ENCODE measurements at places on chromosomes 6 and 20.

DNA sequence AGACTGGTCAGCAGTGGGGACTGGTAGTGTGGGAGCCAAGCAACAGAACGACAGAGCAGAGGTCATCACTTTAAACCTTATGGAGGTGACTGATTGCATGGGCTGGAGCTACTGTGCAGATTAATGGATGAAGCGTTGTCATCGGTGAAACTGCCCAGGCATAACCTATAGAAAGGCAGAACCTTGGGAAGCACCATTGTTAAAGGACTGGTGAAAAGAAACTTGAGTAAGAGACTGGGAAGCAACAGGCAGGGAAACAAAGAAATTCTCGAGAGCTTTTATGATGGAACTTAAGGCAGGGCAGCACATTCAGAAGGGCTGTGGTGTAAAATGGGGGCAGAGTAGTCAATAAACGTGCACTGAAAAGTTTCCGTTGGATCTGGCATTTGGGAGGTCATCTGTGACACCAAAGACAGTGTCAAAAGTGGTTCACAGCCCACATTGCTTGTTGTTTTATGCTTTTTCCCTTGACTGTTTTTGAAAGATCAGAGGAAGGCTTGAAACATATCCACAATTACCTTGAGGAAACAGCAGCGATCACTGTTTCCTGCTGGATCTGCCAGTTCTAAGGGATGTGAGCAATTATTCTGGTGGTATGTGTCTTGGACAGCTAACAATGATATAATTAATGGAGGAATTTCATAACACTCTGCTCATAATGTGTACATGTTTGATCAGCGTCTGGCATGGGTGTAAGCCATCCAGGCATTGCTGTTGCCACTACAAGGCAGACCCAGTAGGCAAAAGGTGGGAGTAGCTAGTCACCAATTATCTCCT lies 62.7 kb downstream of the LRRC1 start:
- no peak for DNase-seq

GRCh38 chr6:52399511-52400312 lies 20.4 kb upstream of the EFHC1 start:
- peak; percentile 61 for DNase-seq

DNA sequence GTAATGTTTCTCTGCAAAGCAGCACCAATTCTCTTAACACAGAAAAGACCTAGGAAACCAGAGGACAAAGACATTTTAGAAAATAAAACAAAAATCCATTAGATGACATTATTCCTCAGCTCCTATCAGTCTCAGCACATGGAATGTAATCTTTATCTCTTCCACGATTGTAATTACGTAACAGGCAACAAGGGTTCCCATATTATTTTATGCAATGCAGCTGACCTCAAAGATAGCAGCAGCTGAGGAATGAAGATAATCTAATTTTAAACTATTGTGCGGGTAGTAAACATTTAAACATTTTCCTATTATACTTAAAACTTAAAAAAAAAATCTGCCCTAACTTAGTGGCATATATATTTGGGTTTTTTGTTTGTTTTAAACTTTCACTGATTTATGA lies 33.0 kb upstream of the PTCHD4 start:
- DNase-seq, result no peak

DNA sequence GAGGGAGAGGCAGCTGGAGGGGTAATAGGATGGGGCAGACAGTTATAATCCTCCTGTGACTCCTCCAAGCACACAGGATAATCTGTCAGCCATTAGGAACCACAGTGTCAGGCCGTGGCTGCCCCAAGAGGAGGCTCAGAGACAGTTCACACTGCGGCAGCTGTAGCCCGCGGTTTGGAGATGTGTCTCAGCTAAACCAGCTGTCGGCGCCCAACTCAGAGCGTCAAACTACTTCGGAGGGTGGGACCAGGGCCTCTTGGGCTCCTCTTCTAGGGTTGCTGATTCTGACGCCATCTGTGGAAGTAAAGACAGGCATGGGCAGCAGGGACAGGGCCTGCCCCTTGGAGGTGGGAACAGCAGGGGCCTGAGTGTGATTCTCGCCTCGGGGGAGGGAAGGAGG lies 309.8 kb downstream of the CDC5L start:
- no peak for DNase-seq

- DNase-seq, result no peak
These were observed 15.4 kb downstream of the ZSCAN12 start for GRCh38 chr6:28384143-28384533.

DNA sequence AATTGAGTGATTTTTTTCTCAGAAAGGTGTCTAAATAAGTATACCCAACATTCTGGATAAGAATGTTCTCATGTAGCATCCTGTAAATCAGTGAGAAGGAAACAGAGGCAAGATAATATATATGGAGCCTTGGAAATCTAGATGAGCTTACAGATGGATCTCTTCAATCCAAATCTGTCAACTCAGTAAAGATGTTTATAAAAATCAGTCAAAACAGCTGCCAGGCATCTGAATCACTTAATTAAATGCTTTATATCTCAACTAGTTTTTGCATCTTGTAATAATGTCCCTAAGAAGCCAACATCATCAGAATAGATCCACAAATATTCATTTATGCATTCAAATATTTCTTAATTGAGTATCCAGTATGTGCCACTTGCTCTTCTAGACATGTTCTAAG lies 300.2 kb downstream of the KHDC1L start:
- no peak for DNase-seq

GRCh38 chr6:160031442-160031841 lies 62.6 kb downstream of the IGF2R start:
- no peak for DNase-seq

DNA sequence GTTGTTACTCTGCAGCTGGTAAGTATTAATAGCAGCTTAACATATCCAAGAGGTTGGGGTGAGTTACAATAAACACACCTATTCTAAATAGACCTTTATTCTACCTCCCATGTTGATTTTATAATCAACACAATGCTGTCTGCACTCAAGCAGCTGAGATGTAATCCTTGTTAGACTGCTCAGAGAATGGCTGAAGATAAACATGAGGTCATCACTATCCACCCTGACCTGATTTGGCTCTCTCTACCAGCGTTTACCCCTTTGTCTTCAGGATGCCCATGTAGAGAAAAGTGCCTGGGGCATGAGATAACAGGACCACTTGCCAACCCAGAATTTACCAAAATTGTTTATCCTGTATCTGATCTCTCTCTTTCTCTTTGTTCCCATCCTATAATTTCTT lies 220.7 kb upstream of the DEFB112 start:
- DNase-seq, result no peak

GRCh38 chr6:170006900-170007467 lies 255.6 kb downstream of the ERMARD start:
- no peak for DNase-seq

GRCh38 chr6:153787341-153787606 lies 251.8 kb upstream of the OPRM1 start:
- DNase-seq, result no peak

DNA sequence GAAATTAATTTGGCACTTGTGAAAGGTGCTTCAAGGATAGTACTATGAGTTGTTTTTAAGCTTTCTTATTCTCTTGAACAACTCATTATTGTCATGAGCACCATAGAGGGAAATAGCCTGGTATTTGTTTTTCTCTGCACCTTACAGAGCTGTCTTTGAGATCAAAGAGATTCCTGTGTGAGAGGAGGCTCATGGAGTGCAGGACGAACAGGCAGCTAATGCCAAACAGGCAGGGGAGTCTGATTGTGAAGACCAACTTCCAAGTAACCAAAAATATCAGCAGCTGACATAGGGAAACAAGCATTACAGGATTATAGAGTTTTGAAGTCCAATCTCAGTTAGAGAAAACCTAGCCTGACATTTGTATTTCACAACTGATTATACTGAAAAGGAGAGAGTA lies 110.6 kb upstream of the TENT5A start:
- no peak for DNase-seq

DNA sequence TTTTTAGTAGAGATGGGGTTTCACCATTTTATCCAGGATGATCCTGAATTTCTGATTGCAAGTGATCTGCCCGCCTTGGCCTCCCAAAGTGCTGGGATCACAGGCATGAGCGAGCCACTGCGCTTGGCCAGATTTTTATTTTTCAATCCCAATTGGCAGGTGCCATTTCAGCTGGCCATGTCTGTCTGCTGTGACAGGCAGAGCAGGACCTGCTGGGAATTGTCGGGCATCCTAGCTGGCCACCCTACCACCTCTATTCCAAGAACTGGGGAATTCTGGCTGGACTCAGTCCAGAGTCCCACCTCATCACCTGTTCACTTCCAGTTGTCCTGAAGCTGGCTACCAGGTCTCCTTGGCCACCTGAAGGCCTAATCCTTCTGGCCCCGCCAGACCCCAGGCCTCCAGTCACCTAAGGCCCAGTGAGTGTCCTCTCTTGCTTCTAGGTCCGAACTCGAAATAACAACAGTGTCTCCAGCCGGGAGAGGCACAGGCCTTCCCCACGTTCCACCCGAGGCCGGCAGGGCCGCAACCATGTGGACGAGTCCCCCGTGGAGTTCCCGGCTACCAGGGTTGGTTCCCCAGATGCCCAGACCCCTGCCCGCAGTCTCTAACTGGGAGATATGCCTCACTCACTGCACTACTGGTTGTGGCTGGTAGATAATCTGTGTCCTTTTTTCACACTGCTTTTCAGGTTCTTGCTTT lies 24.0 kb downstream of the DNMT3B start:
- DNase-seq, result no peak

- no peak for DNase-seq
These were observed 179.4 kb downstream of the ERMARD start for GRCh38 chr6:169930799-169931198.

DNA sequence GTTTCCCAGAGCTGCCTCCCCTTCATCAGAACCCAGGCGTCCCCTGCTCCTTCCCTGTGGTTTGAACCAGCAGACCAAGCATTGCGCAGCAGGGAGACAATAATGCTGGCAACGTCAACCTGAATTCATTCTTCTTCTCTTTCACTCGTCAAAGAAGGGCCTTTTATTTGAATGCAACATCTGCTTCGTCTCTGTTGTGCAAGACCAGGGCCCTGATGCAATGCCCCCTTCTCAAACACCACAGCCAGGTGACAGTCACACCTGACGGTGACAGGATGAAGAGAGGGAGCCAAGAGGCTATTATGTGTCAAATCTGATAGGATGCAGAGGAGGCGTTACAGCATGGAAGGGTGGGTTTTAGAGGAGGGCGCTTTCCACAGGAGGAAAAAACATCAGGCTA lies 8.0 kb downstream of the INSM1 start:
- DNase-seq, result no peak

- no peak for DNase-seq
These were observed 9.6 kb downstream of the ERGIC3 start for GRCh38 chr20:35551503-35551902.

DNA sequence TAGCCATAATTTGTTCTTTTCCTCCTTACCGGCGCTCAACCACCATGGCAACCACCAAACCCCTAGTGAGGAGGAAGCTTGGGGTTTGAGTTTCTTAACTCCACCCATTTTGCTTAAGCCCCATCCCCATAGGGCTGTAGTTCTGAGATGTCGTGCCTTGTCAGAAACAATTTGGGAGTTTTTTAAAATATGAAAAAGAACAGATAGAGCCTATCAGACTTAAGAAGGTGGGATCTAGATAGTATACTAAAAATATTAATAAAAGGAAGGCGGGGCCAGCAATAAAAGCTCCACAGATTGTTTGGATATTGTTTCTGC lies 5.6 kb downstream of the BRD2 start:
- no peak for DNase-seq

- no peak for DNase-seq
These were observed 64.6 kb downstream of the SNX5 start for GRCh38 chr20:17904027-17904426.

DNA sequence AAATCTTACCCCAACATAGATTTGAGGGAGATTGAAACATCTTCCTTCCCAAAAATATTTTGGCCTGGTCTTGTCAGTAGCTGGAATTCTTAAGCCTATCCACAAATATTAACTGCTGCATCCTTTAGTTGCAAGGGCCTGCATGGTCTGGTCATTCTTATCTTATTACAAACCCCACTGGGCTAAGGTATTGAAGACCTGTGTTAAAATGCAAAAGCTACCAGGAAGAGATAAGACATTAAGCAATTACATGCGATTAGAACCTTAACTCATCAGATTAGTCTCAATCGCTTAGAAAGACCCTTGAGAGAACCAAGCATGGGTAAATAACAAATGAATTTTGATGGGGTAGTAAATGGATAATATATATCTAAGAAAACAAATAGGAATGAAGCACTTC lies 426.6 kb downstream of the FRK start:
- DNase-seq, result no peak

DNA sequence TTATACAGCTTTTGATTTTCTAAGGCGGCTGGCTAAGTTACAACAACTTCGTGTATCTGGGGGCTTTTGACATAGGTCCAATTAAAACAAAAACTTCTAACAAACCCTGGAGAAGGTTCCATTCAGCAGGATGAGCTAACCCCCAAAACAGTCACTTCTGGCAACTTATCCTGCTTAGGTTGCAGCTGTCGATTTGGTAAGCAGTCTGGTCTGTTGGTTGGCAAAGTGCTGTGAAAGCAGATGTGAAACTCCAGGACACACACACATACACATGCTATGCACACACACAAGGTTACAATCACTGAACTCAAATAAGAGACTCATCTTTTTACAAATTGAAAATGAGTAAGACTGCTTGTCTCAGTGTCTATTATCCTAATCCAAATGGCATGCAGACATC lies 119.0 kb upstream of the STMND1 start:
- no peak for DNase-seq

GRCh38 chr6:54255886-54256285 lies 52.4 kb upstream of the TINAG start:
- DNase-seq, result no peak

GRCh38 chr6:30828027-30828962 lies 56.0 kb upstream of the DDR1 start:
- DNase-seq, result peak; percentile 62

GRCh38 chr6:42661540-42662153 lies 60.8 kb downstream of the PRPH2 start:
- peak; percentile 88 for DNase-seq

DNA sequence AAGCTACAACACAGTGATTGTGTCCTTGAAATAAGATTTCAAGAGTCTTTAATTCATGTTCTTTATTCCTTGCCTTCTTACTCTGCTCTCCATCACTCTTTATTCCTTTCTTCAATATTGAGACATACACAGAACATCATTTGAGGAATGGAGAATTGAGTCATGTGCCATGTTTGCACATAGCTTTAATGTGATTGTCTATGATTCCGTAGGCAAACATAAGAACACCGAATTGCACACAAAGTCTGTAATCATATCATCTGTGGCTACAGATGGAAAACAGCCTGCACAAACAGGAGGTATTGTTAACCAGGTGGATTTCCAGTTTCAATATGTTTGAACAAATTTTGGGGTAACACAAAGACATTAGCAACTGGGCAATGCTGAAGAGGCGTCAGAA lies 571.6 kb upstream of the GJE1 start:
- DNase-seq, result no peak

DNA sequence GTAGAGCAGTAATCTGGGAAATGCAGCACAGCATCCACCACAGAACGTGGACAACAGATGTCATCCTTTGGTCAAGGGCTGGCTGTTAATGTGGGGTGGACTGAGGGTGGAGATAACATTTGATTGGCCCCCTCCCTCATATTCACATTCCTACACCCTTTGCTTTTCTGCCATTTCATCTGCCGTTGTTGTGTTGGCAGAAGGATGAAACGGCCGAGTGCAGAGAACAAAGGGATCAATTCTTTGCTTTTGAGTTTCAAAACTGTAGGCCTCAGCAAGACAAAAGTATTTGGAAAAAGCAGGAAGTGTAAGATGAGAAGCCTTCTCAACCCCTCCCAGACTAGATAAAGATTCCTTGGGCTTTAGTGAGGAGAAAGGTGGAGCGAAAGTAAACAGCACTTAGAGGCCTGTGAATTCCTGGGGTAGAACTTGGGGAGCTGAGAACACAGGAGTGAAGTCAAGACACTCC lies 74.2 kb upstream of the PHIP start:
- no peak for DNase-seq

Data from CD8-positive, alpha-beta memory T cell (primary cell).